AG10803 (cell line): ENCODE measurements at places on chromosomes 3 and 15.

DNA sequence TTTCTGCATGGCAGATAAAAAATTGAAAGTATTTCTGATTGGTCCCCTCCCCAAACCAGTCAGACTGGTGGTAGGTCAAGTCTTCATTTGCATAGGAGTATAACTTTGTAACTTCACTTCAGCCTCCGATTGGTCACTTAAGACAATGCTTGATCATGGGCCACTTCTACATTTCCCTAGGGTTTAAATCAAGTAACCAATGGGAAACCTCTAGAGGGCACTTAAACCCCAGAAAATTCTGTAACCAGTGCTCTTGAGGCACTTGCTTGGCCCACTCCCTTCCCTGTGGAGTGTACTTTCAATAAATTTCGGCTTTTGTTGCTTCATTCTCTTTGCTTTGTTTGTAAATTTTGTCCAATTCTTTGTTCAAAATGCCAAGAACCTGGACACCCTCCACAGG, 225.5 kb downstream of the ARPP21 start:
- no peak for DNase-seq

- no peak for DNase-seq
Measured at GRCh38 chr3:64805248-64805647, 117.4 kb upstream of the ADAMTS9 start.

DNA sequence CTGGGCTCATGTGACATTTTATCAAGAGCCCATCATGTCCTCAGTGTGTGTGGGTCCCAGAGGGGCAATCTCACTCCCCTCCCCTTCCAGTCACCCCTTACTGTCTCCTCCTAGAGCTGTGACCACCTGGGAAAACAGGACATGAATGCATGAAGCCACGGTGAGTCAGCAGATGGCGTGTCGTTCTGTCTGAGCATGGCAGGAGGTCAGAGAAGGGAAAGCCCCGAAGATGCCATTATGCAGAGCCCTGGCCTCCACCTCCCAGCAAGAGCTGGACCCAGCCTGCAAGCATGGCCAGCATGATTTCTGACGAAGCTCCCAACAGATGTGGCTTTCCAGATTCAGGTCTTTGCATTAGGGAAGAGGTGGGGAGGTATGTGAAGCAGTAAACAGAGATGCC, 118.5 kb downstream of the TLE3 start:
- DNase-seq, result no peak

- DNase-seq, result no peak
Measured at GRCh38 chr15:67227846-67228245, 26.6 kb downstream of the AAGAB start.

DNA sequence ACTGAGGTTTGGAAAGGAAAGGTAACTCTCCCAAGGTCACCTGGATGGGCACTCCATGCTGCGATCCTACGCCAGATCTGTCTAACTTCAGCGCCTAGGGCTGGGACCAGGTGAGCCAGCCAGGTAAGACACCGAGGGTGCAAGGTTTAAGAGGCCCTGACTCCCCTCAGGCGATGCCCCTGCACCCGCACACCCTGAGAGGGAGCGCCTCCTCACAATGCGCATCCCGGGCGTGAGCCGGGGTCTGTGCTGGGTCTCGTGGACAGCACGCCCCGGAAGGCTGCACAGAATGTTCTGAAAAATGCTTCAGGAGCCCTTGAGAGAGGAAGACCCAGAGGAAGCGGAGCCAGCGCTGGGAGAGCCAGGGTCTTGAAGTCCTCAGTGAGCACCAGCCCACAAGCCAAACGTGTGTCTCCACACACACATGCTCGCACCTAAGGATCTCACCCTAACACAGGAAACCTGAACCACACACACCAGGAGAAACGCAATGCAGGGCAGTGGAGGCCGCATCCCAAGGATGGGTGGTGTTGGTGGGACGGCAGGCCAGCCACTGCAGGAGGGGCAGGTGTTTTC, 142.0 kb downstream of the ADAMTS17 start:
- DNase-seq, result no peak

GRCh38 chr3:150371741-150372254, 36.3 kb upstream of the TSC22D2 start:
- peak; percentile 99 for DNase-seq

DNA sequence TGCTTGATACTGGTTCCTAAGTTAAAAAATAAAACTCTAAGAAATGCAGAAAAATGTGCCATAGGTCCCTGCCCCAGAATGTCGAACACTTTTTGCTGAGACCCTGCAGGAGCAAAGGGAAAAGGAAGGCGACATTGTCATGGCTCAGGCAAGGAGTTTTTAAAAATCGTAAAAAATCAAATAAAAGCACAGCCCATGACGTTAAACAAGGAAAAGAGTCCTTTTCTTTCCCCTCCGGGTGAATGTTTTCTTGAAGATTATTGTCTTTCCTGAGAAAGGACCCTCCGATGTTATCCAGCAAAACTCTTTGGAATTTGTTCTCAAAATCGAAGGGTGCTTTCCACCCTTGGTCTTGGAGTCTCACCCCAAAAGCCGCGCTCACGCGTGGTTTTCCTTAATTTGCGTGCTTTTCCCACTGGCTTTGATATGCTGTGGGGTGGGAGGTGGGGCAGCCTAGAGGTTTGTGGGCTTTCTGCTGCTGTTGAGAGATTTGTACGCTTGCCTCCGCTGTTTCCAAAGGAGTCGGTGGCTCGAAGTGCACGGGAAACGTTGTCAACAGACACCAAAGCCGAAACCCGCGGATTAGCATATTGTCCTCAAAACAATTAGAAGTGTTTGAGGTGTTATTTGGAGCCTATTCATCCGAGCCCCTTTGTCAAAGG, 2.9 kb downstream of the SOX14 start:
- no peak for DNase-seq

DNA sequence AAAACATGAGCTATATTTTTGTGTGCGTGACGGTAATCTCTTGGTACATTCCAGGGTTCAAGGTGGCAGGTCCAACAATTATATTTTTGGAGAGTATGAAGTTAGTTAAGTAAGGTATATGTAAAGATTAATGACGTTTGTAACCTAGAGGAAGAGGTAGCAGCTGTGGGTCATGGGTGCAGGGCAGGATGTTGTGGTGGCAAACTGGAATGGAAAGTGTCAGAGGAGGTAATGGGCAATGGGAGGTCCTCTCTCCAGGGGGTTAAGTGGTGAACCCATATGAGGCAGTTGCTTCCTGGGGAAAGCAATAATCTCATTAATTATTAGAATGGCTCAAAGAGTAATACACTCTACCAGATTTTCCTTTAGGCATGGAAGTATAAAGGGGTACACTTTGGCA, 1.0 kb upstream of the CD200R1L start:
- DNase-seq, result no peak

DNA sequence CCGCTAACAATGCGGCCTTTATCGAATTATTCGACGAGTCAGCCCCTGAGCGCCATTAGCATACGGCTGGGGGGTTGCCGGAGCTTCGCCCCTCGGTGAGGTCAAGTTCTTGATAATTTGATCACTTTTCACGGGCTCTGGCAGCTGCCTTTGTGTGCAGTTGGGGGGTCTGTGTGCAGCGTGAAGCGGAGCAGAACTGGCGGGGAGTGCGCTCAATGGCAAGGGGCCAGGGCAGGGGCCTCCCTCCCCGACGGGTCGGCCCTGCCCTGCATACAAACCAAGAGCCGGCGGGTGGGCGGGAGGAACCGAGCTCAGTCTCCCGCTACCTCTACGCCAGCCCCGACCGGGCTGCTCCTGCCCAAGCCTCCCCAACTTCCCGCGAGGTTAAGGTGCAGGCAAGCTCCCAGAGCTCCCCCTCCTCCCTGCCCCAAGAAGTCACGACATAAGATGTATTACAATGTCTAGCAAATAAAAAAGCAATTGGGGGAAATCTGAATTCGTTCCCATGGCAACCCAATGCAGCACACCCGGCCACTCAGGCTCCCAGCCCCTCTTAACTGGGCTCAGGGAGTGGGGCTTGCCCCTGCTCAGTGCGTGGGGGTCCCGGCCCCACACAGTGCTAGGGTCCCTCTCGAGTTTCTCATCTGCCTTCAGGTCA, 34.1 kb upstream of the POLG start:
- no peak for DNase-seq

DNA sequence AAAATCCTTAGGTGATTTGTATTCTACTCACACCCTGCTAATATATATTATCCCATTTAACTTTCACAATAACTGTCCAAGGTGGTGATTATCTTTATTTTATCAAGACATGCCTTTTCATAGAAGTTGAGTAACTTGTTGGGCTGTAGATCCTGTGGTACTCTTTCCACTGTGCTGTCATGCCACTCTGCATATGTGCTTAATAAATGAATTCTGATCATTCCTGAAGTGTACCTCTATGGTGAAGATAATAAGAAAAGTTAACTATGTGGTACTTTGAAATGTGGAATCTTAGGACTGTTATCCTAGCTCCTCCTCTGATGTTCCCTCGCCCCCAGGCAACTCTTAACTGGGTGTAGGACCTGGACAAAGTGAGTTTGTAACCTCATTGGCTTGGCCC, 5.2 kb downstream of the SNRK start:
- peak; percentile 55 for DNase-seq

GRCh38 chr15:91908391-91908790, 54.9 kb downstream of the SLCO3A1 start:
- peak; percentile 60 for DNase-seq

- DNase-seq, result no peak
Measured at GRCh38 chr3:163159306-163159705, 1662.7 kb downstream of the OTOL1 start.

GRCh38 chr3:141575879-141576743, 89.3 kb downstream of the RASA2 start:
- DNase-seq, result peak; percentile 25

- DNase-seq, result no peak
Measured at GRCh38 chr3:71051259-71051595, 532.3 kb downstream of the FOXP1 start.

- DNase-seq, result peak; percentile 70
Measured at GRCh38 chr15:46441294-46442062, 806.6 kb downstream of the SQOR start.

DNA sequence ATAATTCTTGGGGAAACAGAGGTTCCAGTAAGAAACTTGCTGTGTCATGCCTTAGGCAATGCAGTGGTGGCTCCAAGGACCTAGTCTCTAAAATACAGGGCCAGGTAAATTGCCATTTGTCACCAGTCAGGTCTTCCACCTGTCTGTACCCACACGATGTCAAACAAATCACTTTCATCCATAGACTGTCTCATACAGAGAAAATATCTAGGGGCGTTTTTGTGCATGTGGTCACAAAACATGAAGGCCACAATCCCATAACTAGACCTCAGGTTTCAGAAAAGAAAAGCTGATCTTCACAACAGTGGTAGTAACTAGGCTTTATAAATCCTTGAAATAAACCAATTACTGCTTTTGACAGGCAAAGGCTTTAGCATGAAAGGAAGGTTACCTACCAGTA, 92.3 kb downstream of the SLC9A9 start:
- no peak for DNase-seq

DNA sequence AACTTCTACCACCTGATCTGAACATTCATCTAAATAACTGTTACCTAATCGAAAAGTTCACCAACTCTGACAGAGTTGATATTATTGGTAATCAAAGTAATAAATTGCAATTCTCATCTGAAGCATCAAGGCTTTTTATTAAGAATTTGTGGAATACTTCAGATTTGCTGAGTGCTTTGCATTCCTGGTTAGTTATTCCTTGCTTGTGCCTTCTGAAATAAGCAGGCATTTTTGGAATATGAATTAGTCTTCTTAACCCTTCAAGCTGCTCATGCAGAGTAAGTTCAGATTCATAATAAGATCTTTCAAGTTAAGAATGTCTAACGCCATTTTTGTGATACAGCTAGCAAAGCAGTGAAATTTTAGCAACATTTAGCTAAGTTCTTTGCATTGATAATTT, 188.5 kb downstream of the ALCAM start:
- DNase-seq, result peak; percentile 67

DNA sequence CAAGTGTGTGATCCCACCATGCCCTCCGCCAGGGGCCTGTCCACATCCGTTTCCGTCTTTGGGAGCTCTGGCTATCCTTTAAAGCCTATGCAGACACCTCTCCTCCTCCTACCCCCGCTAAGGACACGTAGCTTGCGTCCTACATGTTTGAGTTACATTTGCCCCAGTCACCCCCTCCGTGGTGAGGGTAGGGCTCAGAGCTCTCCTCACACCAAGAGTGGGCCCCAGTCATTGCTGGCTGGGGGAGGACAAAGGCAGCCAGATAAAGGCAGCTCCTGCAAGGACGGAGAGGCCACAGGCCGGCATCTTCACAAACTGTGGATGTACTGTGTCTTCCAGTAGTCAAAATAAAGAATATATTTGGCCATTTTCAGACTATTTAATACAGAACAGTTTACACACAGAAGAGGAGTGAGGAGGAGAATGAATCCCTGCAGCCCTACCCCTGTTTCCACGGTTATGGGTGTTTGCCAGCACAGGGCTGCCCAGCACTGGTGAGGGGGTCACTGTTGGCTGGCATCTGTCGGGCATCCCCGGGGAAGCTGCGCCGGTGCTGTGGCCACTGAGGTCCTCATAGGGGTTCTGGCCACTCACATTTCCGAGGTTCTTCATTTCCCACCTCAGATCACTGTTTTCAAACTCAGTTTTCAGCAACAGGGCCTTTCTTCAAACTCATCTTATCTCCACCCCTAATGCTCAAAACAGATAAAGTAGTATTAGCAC, 118.7 kb downstream of the CHRNA7 start:
- no peak for DNase-seq

GRCh38 chr3:9226326-9226725, 23.1 kb downstream of the SRGAP3 start:
- DNase-seq, result peak; percentile 31

- no peak for DNase-seq
Measured at GRCh38 chr15:58295637-58296215, 136.1 kb upstream of the LIPC start.

- DNase-seq, result no peak
Measured at GRCh38 chr3:46463120-46463867, 1.4 kb downstream of the LTF start.

DNA sequence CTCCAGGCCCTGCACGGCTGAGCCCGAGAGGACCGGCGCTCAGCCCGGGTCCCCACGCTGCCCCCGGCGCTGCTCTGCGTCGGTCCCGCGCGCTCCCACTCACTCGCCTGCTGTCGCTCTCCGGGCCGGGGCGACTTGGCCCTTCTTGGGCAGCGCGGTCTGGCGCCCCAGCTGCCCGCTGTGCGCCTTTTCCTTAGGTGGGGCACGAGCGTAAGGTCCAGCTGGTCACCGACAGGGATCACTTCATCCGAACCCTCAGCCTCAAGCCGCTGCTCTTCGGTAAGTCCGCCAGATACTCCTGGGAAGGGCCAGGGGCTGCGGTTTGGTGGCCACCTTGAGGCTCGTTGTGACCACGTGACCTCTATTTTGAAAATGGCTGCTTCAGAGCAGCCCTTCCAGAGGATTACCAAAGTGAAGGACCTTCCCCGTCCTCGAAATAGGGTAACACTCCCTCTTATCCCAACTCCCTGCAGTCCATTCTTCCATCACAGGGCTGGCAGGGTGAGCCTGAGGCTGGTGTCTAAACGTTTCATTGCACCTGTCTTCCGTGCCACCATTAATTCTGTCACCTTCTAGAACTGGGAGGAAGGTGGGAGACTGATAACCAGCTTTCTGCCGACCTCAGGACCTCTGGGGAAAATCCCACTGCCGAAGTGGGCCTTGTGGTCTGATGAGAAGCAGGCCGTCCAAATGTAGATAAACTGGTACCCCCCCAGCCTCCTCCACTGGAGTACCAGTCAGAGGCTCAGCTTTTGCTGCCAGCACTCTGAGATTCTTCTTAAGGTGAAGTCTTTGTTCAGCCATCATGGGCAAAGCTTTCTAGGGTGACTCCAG, 812 bp downstream of the P4HTM start:
- peak; percentile 23 for DNase-seq
